ELR (cell line): ENCODE measurements at places on chromosomes 4 and X.
A peak's percentile ranks its signal among the peaks of the same experiment; 100 is the strongest.

- no peak for DNase-seq
Observed at GRCh38 chr4:40822420-40823166, 72.8 kb downstream of the NSUN7 start.

DNA sequence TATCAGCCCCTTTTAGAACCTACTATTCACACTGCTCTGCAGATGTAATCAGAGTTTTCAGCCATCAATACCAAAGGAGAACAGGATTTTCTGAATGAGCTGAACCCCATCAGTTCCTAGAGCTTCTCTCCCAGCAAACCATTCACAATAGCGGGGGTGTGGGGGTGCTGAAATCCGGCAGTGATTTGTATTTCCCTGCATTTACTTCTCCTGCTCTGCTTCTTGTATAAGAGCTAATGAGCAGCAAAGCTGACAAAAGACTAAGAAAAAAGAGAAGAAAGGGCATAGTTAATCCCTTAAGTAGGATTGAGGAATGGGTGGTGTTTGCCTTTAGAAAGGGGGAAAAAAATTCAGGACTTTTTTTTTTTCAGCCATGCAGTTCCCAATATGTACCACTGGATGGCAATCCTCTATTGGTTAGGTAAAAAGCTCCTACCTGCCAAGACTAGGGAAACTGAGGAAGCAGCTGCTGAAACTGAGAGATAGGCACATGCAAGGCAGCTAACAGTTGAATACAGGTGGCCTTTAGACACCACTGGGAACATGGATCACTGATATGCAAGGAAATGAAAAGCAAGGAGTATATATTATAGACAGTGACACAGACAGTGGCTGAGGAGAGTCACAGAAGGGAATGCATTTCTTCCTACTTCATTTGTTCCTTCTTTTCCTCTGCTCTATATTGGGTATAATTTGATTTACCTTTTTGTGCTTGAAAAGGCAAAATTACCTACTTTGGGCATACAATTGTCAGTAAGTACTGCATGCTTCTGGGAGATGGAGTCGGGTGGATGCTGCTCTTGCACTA lies 217.9 kb downstream of the HS6ST2 start:
- DNase-seq, result no peak

DNA sequence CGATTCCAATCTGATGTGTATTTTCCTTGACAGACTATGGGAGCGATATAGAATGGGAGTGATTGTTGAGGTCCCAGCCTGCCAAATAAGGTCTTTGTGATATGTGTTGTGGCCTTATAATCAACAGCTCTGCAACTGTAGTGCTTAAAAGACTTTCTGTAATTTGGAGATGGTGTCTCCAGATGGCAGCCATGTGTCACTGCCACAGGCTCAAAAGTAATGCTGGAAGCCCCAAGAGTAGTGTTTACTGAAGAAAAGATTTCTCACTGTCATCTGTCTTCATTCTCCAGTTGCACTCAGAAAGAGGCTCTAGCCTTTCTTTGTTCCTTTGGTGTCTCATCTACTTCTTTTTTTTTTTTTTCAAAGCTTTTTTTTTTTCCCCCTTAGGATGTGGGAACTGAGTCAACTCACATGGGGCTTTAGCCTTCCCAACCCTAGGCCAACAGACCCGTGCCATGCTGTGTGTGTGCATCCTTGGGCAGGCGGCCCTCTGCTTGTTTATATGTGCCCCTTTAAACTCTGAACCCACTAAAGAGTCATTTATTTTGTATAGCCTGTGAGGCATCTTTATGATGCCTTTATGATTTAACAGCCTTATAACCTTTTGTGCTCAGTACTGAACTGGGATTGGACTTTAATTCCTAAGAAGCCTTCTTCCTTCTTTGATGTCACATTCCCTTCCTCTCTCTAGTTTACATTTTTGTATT lies 15.6 kb downstream of the SRPX2 start:
- DNase-seq, result no peak

DNA sequence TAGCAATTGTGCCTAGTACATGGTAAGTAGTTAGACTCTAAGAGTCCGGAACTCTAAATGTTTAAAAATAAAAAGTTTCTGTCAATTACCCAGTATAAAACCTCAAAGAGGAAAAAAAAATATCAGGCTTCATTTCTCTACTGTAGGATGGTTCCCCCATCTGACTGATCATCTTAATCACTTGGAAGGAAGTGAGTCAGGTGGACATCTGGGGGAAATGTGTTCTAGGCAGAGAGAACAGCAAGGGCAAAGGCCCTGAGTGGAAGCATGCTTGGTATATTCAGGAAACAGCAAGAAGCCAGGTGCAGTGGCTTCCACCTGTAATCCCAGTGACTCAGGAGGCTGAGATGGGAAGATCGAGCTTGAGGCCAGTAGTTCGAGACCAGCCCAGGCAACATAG lies 2.9 kb upstream of the EIF1AX start:
- peak; percentile 88 for DNase-seq

- DNase-seq, result no peak
Observed at GRCh38 chrX:104842646-104843045, 276.6 kb downstream of the IL1RAPL2 start.

GRCh38 chr4:123043013-123043412 lies 120.6 kb upstream of the NUDT6 start:
- no peak for DNase-seq
